ENCODE measurements at places on chromosomes 6 and 20. TPM values are rescaled to one million over a fixed set of nuclear protein-coding genes. Genes with fewer than 3 reads are reported as not detected.

The TXNDC5 gene
- 314 TPM for total RNA-seq

The SAMD10 gene
- 4.5 TPM for total RNA-seq

The NR2E1 gene
- not detected for total RNA-seq

The PRICKLE4 gene
- total RNA-seq = not detected

The MTFR2 gene
- 9.2 TPM for total RNA-seq

The RIPPLY2 gene
- total RNA-seq = 0.74 TPM

The ROMO1 gene
- total RNA-seq = 397 TPM

The TRAPPC3L gene
- not detected for total RNA-seq

The ECT2L gene
- total RNA-seq = not detected

The TP53TG5 gene
- total RNA-seq = not detected

The CRISP2 gene
- not detected for total RNA-seq

The CITED2 gene
- 268 TPM for total RNA-seq

The ANKRD66 gene
- not detected for total RNA-seq

The BPI gene
- not detected for total RNA-seq

The MATN4 gene
- not detected for total RNA-seq

The POFUT1 gene
- total RNA-seq = 46.2 TPM

The CYP24A1 gene
- 0.17 TPM for total RNA-seq

The CPNE5 gene
- not detected for total RNA-seq

The TBC1D22B gene
- total RNA-seq = 7.7 TPM

The FOXF2 gene
- 16.4 TPM for total RNA-seq

The SMAP1 gene
- 13.8 TPM for total RNA-seq

The SLC22A1 gene
- total RNA-seq = under 0.01 TPM

The MEP1A gene
- total RNA-seq = not detected

The BEND3 gene
- total RNA-seq = 1.3 TPM

The RAB32 gene
- total RNA-seq = 117 TPM

The ZNF343 gene
- total RNA-seq = 5.0 TPM

The TCF21 gene
- total RNA-seq = 9.8 TPM

The FGD2 gene
- total RNA-seq = not detected

The DLK2 gene
- 1.0 TPM for total RNA-seq

The PI16 gene
- total RNA-seq = not detected

The TRIM27 gene
- total RNA-seq = 46.5 TPM

The WFDC2 gene
- total RNA-seq = not detected

The CLVS2 gene
- total RNA-seq = not detected

The CPXM1 gene
- total RNA-seq = 5.6 TPM

The NRSN1 gene
- total RNA-seq = not detected

The PHACTR1 gene
- total RNA-seq = 2.5 TPM

The C20orf173 gene
- total RNA-seq = not detected

The MAN1A1 gene
- 21.4 TPM for total RNA-seq

All from bronchus fibroblast of lung (primary cell).